ENCODE measurements at places on chromosomes 12 and 14.

- no peaks in the 10 kb centered on the region for H3K27me3 ChIP-seq
- DNase-seq: no peak
Observed at GRCh38 chr12:22526836-22527235, 17.5 kb downstream of the C2CD5 start.

- no peaks in the 10 kb centered on the region for H3K4me1 ChIP-seq
- DNase-seq: no peak
- no peaks in the 10 kb centered on the region for H3K36me3 ChIP-seq
- no peak overlapping the region for H3K4me3 ChIP-seq
- no peak overlapping the region for H3K27ac ChIP-seq
Observed at GRCh38 chr12:79121486-79121885, 256.9 kb downstream of the SYT1 start.

GRCh38 chr14:89469210-89470198 lies 52.5 kb upstream of the FOXN3 start:
- H3K27ac ChIP-seq: no peak overlapping the region
- no peak overlapping the region for H3K4me3 ChIP-seq
- no peaks in the 10 kb centered on the region for H3K27me3 ChIP-seq
- peak; percentile 15 for DNase-seq

DNA sequence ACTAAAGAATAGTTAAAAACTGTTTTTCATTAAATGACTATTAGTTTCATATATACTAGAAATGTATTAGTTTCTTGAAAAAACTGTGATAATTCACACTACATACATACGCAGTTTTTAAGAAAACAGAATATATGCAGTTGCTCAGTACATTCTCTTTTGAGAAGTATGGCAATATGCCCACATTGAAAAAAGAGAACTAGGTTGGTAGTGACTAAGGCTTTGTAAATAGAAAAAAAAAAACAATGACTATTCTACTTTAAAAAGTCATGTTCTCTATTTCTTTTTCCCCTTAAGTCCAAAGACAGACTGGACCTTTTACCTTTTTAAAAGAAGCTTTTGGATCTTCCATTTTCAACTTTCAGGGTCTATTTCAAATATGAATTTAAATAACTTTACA lies 25.0 kb downstream of the SNX6 start:
- H3K4me1 ChIP-seq: peaks cover 3% of the 10 kb centered on the region
- no peak for DNase-seq
- no peaks in the 10 kb centered on the region for H3K27me3 ChIP-seq
- no peak overlapping the region for H3K4me3 ChIP-seq
- H3K36me3 ChIP-seq: peaks cover 40% of the 10 kb centered on the region

- no peaks in the 10 kb centered on the region for H3K36me3 ChIP-seq
- no peaks in the 10 kb centered on the region for H3K4me1 ChIP-seq
- H3K27me3 ChIP-seq: peaks cover 13% of the 10 kb centered on the region
Observed at GRCh38 chr12:107826276-107826675, 51.8 kb downstream of the ASCL4 start.

GRCh38 chr12:15044471-15044870 lies 71.6 kb downstream of the PDE6H start:
- no peaks in the 10 kb centered on the region for H3K27me3 ChIP-seq
- H3K4me1 ChIP-seq: no peaks in the 10 kb centered on the region
- no peak for DNase-seq
- H3K36me3 ChIP-seq: no peaks in the 10 kb centered on the region

GRCh38 chr14:67556671-67557070 lies 23.6 kb downstream of the PLEKHH1 start:
- H3K36me3 ChIP-seq: no peaks in the 10 kb centered on the region
- H3K27ac ChIP-seq: no peak overlapping the region
- H3K4me1 ChIP-seq: no peaks in the 10 kb centered on the region
- no peaks in the 10 kb centered on the region for H3K27me3 ChIP-seq

- H3K4me3 ChIP-seq: no peak overlapping the region
- no peaks in the 10 kb centered on the region for H3K27me3 ChIP-seq
- DNase-seq: peak; percentile 28
- H3K27ac ChIP-seq: no peak overlapping the region
- H3K36me3 ChIP-seq: no peaks in the 10 kb centered on the region
- no peaks in the 10 kb centered on the region for H3K4me1 ChIP-seq
Observed at GRCh38 chr12:130571089-130571488, 145.0 kb downstream of the RIMBP2 start.

DNA sequence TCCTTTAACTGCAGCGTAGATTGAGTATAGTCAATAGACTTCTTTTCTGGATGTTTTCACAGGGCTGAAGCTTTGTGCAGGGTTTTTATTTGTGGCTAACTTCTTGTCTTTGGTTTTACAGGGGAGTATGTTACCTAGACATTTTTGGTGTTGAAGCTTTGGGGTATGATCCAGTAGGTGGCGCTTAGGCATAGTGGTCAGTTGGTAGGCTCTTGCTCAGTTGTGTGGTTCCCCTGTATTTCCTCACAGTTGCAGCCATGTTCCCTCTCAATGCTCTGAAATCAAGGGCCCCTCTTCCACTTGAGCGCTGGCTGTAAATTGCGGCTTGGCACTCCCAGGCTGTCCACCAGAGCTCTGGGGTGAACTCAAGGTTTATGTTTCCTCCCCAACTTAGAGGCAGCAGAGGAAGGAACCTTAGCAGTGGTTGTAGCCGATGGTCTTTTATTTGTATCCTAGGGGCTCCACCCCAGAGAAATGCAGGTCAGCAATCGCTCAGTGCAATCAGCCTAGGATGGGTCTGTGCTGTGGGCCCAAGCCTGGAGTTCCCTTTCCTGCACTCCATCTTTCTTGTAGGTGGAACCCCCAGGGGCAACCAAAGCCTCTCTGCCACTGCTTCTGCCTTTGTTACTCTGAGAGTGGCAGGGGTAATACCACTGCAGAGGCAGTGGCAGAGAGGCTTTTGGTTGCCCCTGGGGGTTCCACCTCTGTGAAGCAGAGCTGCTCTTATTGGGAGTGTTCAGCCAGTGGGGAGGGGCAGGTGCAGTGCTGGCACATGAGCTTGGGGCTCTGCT lies 55.1 kb downstream of the CMAS start:
- peaks cover 14% of the 10 kb centered on the region for H3K4me1 ChIP-seq
- no peak overlapping the region for H3K4me3 ChIP-seq
- no peaks in the 10 kb centered on the region for H3K27me3 ChIP-seq

DNA sequence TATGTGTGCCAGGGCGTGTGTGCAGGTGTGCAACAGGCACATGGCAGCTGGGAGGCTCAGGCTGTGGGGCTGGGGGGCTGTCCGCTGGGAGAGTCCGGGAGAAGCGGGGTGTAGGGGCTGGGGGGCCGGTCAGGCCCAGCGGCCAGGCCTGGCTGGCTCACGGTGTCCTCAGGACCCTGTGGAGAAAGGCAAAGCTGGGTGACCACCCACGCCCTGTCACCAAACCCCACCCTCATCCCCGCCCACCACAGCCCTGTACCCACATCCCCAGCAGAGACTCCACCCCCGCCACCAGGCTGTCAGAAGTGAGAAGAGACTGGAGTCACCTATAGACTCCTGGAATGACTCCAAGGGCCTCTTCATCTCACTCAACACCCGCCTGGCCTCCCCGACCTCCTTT lies 85.3 kb downstream of the SCARB1 start:
- peaks cover 7% of the 10 kb centered on the region for H3K36me3 ChIP-seq
- DNase-seq: peak; percentile 73
- peaks cover 34% of the 10 kb centered on the region for H3K4me1 ChIP-seq
- no peak overlapping the region for H3K27ac ChIP-seq

DNA sequence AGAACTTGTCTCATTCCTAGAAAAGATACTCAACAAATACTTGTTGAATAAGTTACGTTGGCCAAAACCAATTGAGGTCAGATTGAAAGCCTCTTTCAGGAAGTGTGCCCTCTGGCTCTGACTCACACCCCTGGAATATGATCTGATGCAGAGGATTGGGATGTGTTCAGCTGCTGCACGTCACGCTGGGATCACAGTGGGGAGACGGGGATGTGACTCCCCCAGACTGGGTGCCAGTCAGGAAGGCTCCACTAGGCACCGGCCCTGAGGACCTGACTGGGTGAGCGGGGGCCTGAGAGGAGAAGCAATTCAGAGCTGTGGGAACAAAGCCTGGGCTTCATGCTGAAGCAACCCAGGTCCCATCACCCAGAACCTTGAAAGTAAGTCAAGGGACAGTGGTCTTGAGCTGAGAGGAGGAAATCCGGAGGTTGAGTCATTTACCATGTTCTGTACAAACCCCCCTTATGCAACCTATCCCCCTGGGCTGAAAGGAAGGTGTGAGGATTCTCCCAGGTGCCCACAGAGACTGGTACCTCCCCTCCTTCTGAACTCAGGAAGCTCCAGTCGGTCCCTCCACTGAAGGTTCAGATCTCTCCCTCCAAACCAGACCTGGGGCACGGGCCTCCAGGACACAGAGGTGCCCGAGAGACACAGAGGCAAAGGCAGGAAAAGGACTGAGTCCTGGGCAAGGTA lies 3.9 kb downstream of the CEBPE start:
- H3K27ac ChIP-seq: no peak overlapping the region
- DNase-seq: no peak
- H3K4me3 ChIP-seq: no peak overlapping the region
- H3K36me3 ChIP-seq: no peaks in the 10 kb centered on the region
- peaks cover 42% of the 10 kb centered on the region for H3K4me1 ChIP-seq
- no peaks in the 10 kb centered on the region for H3K27me3 ChIP-seq

GRCh38 chr12:51980051-51980808 lies 26.5 kb upstream of the TAMALIN start:
- H3K36me3 ChIP-seq: peaks cover 39% of the 10 kb centered on the region
- peak overlapping the region; percentile 17 for H3K27ac ChIP-seq
- peaks cover 34% of the 10 kb centered on the region for H3K4me1 ChIP-seq
- H3K4me3 ChIP-seq: no peak overlapping the region
- no peaks in the 10 kb centered on the region for H3K27me3 ChIP-seq

GRCh38 chr12:26572137-26572536 lies 260.9 kb downstream of the ITPR2 start:
- H3K36me3 ChIP-seq: peaks cover 24% of the 10 kb centered on the region
- no peak overlapping the region for H3K27ac ChIP-seq

DNA sequence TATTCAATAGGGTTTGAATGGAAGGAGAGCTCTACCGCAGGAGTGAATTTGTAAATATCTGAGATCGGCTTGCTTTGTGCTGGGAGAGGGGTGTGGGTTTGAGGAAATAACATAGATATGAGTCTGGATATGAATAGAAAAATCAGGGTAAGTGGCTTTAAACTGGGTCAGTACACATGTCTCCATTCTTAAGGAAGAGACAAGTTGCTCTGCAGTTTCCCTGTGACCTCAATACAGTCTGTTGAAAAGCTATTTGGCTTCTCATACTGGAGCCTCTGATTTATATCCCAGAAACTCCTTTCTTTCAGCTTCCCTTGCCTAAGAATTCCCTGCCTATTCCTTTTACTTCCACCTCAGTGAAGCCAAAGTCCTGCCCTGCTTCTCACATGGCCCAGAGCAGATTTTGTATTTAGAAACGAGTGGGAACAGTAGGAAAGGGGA lies 153.5 kb upstream of the ATF7IP start:
- no peak overlapping the region for H3K27ac ChIP-seq
- H3K27me3 ChIP-seq: no peaks in the 10 kb centered on the region
- DNase-seq: no peak
- no peaks in the 10 kb centered on the region for H3K36me3 ChIP-seq
- H3K4me3 ChIP-seq: no peak overlapping the region
- peaks cover 10% of the 10 kb centered on the region for H3K4me1 ChIP-seq

GRCh38 chr14:105838107-105838506 lies 311.7 kb downstream of the TMEM121 start:
- no peak overlapping the region for H3K27ac ChIP-seq
- no peak overlapping the region for H3K4me3 ChIP-seq
- no peak for DNase-seq

GRCh38 chr12:51051787-51052186 lies 3.7 kb downstream of the LETMD1 start:
- DNase-seq: no peak
- peaks cover 42% of the 10 kb centered on the region for H3K36me3 ChIP-seq
- H3K27ac ChIP-seq: peak overlapping the region; percentile 60
- H3K4me1 ChIP-seq: peaks cover 23% of the 10 kb centered on the region
- H3K4me3 ChIP-seq: no peak overlapping the region
- H3K27me3 ChIP-seq: no peaks in the 10 kb centered on the region

- H3K27ac ChIP-seq: peak overlapping the region; percentile 83
- H3K27me3 ChIP-seq: no peaks in the 10 kb centered on the region
- H3K4me1 ChIP-seq: peaks cover 77% of the 10 kb centered on the region
- H3K36me3 ChIP-seq: peaks cover 30% of the 10 kb centered on the region
Observed at GRCh38 chr12:14403711-14404196, 38.3 kb downstream of the ATF7IP start.

GRCh38 chr14:76977793-76978720 lies 50.5 kb downstream of the IRF2BPL start:
- peak overlapping the region; percentile 53 for H3K4me3 ChIP-seq
- peak; percentile 94 for DNase-seq
- H3K27ac ChIP-seq: peak overlapping the region; percentile 92

GRCh38 chr12:95337146-95337545 lies 119.5 kb downstream of the VEZT start:
- peaks cover 9% of the 10 kb centered on the region for H3K4me1 ChIP-seq
- H3K27ac ChIP-seq: no peak overlapping the region
- no peaks in the 10 kb centered on the region for H3K27me3 ChIP-seq
- H3K4me3 ChIP-seq: no peak overlapping the region

DNA sequence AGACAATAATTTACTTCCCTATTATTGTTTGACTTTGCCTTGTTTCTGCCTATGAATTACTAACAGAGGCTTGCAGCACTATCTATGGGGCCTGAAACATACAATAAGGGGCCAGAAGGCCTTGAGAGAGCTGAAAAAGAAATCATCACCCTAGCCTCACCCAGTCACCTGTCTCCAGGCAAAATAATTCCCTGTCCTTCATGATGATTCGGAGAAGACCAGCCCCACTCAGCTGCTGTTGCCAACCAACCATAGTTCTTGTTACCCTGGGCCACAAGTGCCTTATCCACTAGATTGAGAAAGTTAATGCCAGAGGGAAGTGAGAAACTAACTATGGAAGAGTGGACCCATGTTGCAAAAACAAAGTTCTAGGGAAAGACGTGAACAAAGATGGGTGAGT lies 97.1 kb downstream of the ARF6 start:
- no peaks in the 10 kb centered on the region for H3K27me3 ChIP-seq
- H3K4me3 ChIP-seq: no peak overlapping the region
- H3K4me1 ChIP-seq: peaks cover 53% of the 10 kb centered on the region
- no peak for DNase-seq
- peaks cover 10% of the 10 kb centered on the region for H3K36me3 ChIP-seq
- H3K27ac ChIP-seq: peak overlapping the region; percentile 18

- DNase-seq: no peak
- no peaks in the 10 kb centered on the region for H3K36me3 ChIP-seq
Observed at GRCh38 chr14:79094951-79095350, 924.8 kb downstream of the NRXN3 start.

GRCh38 chr14:21098076-21098891 lies at the start of gene ZNF219:
TSS of gene ZNF219 (minus strand) at chr14:21098655. CDS start at chr14:21093591, 5,064 bp downstream.
- H3K27me3 ChIP-seq: no peaks in the 10 kb centered on the region
- H3K27ac ChIP-seq: peak within 1 kb of the TSS; percentile 79
- H3K4me3 ChIP-seq: peak within 1 kb of the TSS; percentile 75
- DNase-seq: peak; percentile 49

DNA sequence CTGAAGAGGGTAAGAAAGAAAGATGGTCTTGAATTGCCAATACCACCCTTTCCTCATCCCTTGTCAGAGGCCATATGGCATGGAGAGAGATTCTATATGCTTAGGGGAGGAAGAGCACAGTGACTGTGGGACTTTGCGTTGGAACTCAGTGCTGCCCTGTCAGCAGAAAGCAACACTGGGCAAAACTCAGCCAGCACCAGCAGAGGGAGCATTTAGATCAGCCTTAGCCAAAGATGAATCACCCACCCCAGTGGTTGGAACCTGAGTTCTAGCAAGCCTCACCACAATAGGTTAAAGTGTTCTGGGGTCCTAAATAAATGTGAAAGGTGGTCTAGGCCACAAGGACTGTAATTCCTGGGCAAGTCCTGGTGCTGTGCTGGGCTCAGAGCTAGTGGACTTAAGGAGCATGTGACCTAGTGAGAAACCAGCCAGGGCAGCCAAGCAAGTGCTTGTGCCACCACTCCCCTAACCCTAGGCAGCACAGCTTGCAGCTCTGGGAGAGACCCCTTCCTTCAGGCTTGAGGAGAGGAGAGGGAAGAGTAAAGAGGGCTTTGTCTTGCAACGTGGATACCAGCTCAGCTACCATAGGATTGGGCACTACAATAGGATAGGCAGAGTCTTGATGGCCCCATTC lies 11.4 kb upstream of the BCAT1 start:
- peak; percentile 79 for DNase-seq
